ENCODE measurements at places on chromosomes 12 and 14.

- no peak for DNase-seq
Observed at GRCh38 chr14:97379091-97379531, 581.9 kb downstream of the VRK1 start.

DNA sequence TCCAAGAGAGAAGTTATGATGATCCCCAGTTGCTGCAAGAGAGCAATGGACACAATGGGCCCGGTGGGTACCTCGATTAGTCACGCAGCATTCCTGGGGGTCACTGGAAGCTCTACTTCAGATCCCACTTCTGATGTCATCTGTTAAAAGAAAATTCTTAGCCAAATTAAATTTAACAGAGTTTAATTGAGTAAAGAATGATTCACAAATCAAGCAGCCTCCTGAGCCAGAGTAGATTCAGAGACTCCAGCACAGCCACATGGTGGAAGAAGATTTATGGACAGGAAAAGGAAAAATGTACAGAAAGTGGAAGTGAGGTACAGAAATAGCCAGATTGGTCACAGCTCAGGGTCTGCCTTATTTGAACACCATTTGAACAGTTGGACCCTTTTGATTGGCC lies 107.5 kb downstream of the SPTSSA start:
- DNase-seq: no peak

- peak; percentile 78 for DNase-seq
Observed at GRCh38 chr12:122399592-122400373, 22.7 kb downstream of the CLIP1 start.

- peak; percentile 15 for DNase-seq
Observed at GRCh38 chr14:31025367-31026076, at the start of gene AP4S1. Gene AP4S1, plus strand, starts transcription at chr14:31025649. Its CDS starts 40,548 bp downstream, at chr14:31066197.

- DNase-seq: no peak
Observed at GRCh38 chr12:122309564-122310121, 43.3 kb upstream of the VPS33A start.
